ENCODE measurements at places on chromosomes 4 and X.

GRCh38 chr4:73452953-73453700, 17.1 kb downstream of the AFP start:
- no peak overlapping the region for H3K4me3 ChIP-seq
- peak overlapping the region; percentile 99 for H3K27ac ChIP-seq
- no peaks in the 10 kb centered on the region for H3K36me3 ChIP-seq
- peaks cover 41% of the 10 kb centered on the region for H3K4me1 ChIP-seq

DNA sequence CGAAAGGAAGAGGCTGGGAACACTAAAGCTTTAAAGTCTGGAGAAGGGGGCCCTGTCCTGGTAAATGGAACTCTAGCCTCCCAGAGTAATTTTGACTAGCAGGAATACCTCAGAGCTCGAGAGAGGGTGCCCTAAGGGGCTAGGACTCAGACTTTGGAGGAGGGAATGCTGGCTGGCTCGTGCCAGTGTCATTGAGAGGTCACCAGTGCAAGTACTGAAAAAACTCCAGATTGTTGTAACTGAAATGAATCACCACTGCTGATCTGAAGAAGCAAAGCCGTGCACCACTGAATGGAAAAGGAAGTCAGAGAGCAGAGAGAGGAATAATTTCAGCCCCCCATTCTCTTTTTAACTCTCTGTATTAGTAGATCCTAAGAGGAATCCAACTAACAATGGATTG, 690.2 kb downstream of the FAT4 start:
- H3K27me3 ChIP-seq: no peaks in the 10 kb centered on the region
- DNase-seq: peak; percentile 29
- H3K4me3 ChIP-seq: no peak overlapping the region
- no peaks in the 10 kb centered on the region for H3K4me1 ChIP-seq
- no peak overlapping the region for H3K27ac ChIP-seq

GRCh38 chr4:24533364-24533763, 51.0 kb downstream of the DHX15 start:
- H3K4me1 ChIP-seq: no peaks in the 10 kb centered on the region
- H3K4me3 ChIP-seq: no peak overlapping the region
- no peak overlapping the region for H3K27ac ChIP-seq
- H3K27me3 ChIP-seq: no peaks in the 10 kb centered on the region
- DNase-seq: no peak
- H3K36me3 ChIP-seq: peaks cover 100% of the 10 kb centered on the region

DNA sequence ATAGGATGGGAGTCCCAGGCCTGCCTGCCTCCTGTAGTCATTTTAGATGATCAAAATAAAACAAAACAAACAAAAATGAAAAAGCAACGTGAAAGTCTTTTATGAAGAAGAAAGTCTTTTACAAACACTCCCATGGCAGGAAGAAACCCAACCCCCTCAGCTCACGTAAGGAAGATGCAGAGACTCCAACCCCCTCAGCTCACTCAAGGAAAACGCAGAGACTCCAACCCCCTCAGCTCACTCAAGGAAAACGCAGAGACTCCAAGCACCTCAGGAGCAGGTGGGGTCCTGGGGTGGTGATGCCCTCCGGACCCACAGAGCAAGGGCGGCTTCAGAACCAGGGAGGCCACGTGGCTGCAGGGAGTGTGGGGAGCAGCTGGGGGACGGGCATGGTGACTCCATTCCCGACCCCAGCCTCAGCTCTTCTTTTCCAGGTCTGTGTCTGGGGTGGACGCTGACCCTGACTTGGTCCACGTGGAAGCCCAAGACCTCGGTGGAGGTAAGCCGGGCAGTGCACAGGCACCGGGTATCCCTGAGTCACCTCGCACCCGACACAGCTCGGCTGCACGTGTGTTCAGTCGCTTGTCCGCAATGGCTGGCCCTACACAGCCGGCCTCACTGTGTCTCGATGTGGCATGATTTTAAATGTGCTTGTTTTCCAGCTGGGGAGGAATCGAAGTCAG, 226.5 kb upstream of the PSAPL1 start:
- no peak overlapping the region for H3K27ac ChIP-seq
- no peaks in the 10 kb centered on the region for H3K4me1 ChIP-seq
- H3K27me3 ChIP-seq: peaks cover under 1% of the 10 kb centered on the region
- H3K36me3 ChIP-seq: no peaks in the 10 kb centered on the region
- no peak overlapping the region for H3K4me3 ChIP-seq

DNA sequence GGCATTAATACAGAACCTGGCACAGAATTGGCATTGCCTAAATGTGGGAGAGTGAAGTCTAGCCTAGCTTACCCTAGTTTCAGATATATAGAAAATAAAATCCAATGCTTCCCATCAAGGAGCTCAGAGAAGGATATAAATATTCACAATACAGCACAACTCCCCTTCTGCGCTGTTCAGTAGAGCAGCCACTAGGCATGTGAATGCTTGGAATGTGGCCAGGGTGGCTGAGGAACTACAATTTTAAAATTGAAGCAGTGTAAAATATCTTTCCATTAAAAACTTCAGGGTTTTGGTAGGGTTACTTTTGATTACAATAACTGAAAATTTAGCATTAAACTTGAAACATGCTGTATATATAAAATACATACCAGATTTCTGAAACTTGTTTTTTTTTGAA, 19.5 kb downstream of the ZNF518B start:
- no peak overlapping the region for H3K27ac ChIP-seq
- H3K4me3 ChIP-seq: no peak overlapping the region
- no peaks in the 10 kb centered on the region for H3K27me3 ChIP-seq
- H3K36me3 ChIP-seq: no peaks in the 10 kb centered on the region
